Cortex of kidney (tissue), 1 donor: ENCODE measurements at places on chromosomes 2 and 18.

DNA sequence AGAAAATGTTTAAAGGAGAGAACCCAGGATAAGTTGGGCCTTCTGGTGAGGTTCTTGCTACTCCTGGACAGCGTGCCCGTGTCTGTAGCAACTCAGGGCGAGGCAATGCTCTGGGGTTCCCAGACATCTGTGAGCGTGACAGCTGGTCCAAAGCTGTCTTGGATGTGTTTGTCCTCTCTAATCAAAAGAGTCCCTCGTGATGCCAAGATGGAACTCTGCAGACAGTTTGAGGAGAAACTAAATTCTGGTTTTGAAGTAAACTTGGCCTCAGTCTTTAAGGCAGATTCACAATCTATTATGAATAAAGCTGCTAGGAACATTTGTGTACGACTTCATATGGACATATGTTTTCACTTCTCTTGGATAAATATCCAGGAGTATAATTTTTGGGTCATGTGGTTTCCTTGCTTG lies 47.3 kb downstream of the TMEM17 start:
- no peak for DNase-seq

DNA sequence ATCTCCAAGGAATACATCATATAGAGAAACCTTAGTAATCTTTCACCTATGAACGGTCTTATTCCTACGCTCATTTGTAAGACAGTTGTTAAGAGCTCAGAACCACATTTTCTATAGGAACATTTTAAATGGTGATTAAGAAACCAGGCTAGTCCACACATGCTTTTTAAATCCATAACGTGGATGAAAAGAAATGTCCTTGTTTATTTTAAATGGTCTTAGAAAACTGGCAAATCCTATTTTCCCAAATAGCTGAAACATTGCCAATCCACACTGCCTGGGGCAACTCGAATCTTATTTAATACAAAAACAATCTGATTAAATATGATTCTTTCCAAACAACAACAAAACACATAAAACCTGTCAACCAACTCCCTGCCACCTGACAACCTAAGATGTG lies 23.7 kb downstream of the METTL8 start:
- DNase-seq: no peak

DNA sequence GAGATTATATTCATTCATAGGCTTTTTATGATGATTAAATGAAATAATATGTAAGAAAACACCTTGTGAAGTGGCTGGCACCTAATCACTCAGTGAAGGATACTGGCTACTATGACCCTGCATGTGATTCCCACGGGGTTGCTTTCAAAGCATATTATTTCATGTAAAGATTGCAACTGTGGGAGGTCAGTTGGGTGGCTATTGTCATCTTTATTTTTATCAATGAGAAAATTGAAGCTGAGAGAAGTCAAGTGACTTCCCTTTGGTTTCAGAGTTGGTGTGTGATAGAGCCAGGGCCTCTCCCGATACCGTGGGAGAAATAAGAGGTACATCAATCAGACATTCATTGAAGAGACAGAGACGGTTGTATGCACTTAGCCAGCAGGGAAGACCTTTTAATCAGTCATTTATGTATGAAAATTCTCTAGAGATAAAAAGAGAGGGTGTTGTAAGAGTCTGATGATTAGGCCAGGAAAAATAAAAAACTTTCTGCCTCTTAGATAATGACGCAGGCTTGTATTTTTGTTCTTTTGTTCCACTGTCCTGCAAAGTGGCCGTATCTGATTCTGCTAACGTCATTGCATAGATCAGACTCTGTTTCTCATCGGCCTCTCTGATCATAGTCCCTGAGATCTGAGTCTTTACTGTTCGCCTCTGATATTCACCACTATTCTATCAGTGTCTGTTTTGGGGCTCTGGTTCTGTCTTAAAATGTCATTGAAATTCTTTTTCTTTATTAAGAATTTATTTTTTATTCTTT lies 50.5 kb downstream of the QPCT start:
- DNase-seq: no peak

DNA sequence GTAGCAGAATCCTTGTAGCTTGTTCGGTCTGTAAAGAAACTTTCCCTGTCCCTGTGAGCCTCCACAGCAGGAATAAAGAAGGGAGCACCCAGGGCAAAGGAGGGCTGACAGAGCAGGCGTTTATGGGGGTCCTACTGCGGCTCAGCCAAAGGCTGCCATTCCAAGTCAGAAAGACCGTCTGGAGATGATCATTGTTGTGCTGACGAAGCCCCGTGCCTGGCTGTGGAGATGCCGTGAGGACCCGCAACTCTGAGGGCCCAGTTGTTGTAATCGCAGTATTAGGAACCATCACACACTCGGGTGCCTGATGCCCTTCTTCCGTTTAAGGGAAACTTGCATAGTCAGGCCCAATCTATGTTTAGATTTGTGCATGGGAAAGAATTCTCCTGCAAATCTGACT lies 16.9 kb upstream of the VWA3B start:
- DNase-seq: no peak

DNA sequence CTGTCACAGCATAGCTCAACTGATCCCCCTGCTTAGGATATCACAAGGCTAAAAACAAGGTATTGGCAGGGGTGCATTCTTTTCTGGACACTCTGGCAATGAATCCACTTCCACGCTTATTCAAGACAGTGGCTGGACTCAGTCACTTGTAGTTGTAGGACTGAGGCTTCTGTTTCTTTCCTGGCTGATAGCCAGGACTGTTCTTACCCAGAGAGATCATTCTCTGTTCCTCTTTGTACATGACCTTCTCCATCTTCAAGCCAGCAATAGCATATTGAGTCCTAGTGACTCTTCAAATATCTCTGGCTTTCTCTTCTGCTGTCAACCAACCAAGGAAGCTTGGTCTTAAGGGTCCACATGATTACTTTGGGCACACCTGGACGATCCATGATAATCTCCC lies 241.3 kb downstream of the RBM43 start:
- no peak for DNase-seq

GRCh38 chr2:105678346-105678745 lies 66.4 kb upstream of the NCK2 start:
- no peak for DNase-seq

DNA sequence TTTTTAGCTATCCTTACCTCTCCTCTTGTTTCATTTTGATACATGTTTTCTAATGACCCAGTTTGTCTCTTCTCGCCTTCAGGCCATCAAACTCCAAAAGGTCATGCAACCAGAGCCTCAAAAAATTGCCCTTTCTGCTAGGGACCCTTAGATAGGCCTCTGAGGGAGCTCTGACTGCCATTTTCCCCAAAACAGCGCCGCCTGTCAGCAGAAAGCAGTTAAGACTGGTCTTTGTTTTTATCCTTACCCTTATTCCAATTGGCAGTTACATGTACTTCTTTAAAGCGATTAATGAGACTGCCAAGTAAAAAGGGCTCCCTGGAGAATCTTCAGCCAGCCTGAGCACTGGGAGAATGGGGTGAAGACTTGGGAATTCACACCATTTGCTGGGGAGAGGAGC lies 55.1 kb upstream of the RIT2 start:
- no peak for DNase-seq

DNA sequence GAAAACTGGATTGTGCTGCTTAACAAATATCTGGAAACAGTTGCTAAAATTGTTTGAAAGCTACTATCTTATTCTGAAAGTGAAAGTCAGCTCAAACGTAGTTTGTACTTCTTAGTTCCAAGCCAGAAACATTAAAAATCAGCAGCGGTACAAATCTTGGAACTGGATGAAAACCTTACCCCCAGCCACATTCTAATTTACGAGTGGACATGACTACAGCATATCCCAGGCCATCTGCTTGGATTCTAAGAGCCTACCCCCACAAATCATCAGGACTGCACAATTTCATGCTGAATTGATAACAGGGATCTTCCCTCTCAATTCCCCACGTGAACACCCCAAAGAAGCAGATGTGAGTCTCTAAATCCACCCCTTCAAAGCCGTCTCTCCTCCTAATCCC lies 158.7 kb upstream of the NCKAP5 start:
- DNase-seq: no peak

- no peak for DNase-seq
Observed at GRCh38 chr2:67445652-67446268, 48.6 kb downstream of the ETAA1 start.

DNA sequence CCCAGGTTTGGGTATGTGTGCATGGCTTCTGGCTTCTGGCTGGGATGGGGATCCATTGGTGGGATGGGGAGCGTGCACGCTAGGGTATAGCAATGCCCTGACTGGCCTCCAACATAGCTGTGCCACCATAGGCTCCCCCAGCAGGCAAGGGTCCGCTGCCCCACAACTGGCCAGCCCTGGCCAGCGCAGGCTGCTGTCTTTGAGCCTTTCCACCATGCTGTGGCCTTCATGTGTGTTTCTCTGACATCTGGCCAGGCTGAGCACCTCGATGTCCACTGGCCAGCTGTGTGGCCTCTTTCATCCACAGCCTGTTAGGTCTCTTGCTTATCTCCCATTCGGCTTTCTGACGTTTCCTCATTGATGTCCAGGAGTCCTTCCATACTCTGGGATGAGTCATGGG lies 231.3 kb downstream of the NDUFA10 start:
- no peak for DNase-seq

DNA sequence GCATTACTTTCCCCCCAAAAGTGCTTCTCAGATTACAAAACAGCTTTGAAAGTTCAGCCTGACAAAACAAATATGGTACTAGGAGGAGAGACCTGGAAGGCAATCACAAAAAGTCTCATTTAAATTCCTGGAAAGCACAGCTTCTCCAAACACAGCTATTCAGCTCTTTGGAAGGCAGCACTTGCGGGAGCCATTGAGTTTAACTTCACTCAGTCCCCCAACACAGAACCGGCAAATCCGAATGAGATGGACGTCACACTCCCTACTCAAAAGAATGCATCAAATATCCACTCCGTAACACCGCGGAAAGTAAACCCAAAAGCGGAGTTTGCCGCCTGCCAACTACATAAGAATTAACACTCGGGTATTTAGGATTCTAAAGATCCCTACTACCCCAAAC lies 638 bp downstream of the ST6GAL2 start:
- no peak for DNase-seq
